ENCODE measurements at places on chromosomes 13 and 19.

DNA sequence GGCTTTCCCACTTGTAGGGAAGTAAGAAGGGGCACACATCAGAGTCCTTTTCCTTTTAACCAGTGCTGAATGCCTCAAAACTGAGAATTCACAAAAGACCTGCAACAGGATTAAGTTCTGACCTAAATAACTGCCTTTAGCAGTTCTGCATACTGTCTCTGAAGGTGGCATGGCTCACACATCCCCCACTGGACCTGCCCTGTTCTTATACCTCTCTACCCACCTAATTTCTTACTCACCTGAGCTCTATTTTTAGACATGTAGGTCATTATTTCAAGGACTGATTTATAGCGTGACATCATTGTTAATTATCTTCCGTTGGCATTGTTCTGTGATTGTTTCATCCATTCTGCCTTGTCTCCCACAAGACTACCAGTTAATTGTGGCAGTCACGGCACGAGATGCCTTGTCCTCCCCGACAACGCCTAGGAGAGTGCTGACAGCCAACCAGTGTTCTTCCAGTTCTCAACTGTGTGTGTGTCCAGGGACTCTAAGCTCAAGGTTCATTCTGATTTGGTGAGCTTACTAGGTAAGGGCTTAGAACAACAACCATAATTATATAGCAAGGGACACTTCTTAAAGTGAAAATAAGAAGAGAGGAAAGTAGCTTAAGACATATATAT is 27.1 kb upstream of the UBL3 start:
- no peak for DNase-seq

GRCh38 chr13:37934339-37935191 is 65.0 kb upstream of the TRPC4 start:
- DNase-seq = no peak

GRCh38 chr13:19089315-19089714 is 92.3 kb downstream of the TUBA3C start:
- DNase-seq = peak; percentile 6

DNA sequence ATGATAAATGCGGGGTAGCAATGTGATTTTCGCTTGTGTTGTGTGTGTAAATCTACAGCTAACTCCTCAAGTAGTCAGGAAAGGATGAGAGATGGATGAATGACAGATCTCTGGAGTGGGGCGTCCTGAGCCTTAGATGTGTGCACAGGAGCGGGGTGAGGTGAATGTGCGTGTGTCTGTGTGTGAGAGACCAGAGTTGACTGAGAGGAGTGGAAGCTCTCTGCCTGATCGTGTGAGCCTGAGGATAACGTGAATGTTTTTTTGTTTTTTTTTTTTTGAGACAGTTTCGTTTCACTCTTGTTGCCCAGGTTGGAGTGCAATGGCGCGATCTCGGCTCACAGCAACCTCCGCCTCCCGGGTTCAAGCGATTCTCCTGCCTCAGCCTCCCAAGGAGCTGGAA is 805 bp downstream of the ZNF461 start:
- DNase-seq = no peak

GRCh38 chr13:113748101-113748861 is 10.7 kb upstream of the TMEM255B start:
- no peak for DNase-seq

GRCh38 chr19:56245121-56245740 is 27.3 kb upstream of the EDDM13 start:
- DNase-seq = no peak

- peak; percentile 98 for DNase-seq
Observed at GRCh38 chr19:1040476-1041271, 767 bp downstream of the ABCA7 start.

- no peak for DNase-seq
Observed at GRCh38 chr13:50449465-50449864, 394.0 kb downstream of the DLEU7 start.

- no peak for DNase-seq
Observed at GRCh38 chr19:6914321-6914720, 26.9 kb downstream of the ADGRE1 start.

GRCh38 chr13:91408971-91409370 is 10.6 kb downstream of the GPC5 start:
- DNase-seq = no peak

- no peak for DNase-seq
Observed at GRCh38 chr13:95099541-95099940, 201.7 kb downstream of the ABCC4 start.

DNA sequence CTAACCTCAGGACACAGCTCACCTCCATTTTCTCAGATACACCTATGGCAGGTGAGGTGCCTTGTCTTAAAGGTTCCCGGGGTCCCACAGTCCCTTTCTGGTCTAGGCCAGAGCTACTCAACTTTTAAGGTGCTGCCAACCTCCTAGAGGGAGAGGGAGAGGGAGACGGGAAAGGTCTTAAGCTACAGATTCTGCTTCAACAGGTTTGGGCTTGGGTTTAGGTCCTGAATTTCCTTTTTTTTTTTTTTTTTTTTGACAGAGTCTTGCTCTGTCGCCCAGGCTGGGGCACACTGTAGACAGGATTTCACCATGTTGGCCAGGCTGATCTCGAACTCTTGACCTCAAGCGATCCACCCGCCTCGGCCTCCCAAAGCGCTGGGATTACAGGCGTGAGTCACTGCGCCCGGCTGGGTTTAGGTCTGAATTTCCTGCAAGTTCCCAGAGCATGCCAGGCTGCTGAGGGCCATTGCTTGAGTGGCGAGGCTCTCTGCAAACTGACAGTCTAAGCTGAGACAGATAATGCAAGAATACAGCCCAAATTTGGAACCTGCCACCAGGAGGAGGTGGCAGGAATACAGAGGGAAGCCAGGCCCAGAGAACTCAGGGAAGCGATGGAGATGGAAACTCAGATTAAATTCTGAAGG is 7.8 kb upstream of the SYCN start:
- no peak for DNase-seq

DNA sequence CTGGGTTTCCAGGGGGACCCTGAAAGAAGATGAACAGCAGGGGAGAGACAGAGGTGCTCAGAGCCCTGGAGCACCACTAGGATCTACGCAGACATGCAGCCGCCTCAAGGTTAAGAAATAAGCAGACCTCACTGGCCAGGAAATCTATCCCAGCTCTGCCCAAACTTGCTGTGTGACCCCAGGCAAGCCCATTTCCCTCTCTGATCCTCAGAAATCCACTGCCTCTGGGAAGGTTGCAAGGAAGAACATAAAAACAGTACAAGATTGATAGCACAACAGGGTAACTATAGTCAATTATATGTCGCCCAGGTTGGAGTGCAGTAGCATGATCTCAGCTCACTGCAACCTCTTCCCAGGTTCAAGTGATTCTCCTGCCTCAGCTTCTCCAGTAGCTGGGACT is 20.8 kb downstream of the COL5A3 start:
- no peak for DNase-seq

- DNase-seq = no peak
Observed at GRCh38 chr13:21616880-21617279, 12.9 kb upstream of the MICU2 start.

DNA sequence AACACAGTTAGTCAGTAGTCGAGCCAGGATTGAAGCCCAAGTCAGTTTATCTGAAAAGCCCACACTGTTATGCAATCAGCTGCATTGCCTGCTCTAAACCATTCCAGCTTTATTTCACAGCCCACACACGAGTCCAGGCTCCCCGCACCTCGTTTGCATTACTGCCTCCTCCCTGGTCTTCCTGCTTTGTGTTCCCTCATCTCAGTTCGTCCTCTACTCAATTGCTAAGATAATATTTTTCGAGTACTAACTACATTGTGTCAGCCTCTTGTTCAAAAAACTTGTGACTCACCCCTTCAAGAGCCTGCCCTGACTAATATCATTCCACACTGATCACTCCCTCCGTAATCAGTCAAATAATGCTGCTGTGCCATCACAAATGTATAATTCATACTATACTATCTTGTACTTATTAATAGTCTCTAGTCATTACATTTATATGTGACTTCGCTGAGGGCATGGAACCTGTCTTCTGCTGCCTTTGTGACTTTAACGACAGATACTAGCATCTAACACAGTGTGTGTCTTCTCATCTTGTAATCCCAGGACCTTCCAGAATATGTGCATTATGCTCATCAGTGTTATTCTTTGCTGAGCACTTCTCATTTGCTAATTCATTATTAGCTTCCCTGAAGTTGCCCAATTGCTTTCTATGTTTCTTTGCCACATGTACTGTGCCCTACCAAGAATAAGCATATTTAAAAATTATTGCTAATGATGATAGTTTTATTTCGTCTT is 26.2 kb upstream of the WDFY2 start:
- no peak for DNase-seq

DNA sequence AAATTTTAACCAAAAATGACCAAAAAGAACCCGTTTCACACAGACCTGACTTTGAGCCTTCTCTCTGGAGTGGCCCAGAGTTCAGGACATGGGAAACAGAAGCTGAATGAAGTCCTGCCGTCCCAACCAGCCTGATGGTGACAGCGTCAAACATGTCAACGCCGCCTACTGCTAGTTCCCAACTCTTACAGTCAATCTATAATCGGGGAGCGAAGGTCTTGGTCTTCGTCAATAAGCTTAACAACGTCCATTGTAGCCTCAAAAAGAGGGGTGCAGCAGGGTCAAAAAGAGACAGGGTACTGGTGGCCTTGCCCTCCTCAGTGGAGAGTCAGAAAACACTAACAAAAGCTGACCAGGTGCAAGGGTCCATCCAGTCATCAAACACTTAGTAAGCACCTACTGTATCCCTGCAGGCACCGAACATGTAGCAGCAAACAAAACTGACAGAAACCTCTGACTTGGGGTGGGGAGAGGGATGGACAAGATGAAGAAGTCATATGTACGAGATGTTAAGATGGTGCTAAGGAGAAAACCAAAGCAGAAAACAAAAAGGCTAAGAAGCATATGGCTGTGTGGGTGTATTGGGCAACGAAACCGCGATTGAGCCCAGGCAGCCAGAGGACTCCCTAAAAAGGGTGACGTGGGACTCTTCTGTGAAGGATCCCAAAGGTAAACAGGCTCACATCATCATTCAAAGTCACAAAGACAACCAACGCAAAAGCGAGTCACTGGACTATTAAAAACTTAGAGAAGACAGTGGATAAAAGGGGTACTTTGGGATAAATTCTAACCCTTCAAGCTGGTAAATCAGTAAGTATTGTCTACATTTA is 12.0 kb downstream of the MLLT1 start:
- DNase-seq = no peak

- no peak for DNase-seq
Observed at GRCh38 chr13:44425041-44425814, 51.6 kb downstream of the SERP2 start.

- DNase-seq = no peak
Observed at GRCh38 chr13:111911754-111912452, 155.0 kb upstream of the SOX1 start.

DNA sequence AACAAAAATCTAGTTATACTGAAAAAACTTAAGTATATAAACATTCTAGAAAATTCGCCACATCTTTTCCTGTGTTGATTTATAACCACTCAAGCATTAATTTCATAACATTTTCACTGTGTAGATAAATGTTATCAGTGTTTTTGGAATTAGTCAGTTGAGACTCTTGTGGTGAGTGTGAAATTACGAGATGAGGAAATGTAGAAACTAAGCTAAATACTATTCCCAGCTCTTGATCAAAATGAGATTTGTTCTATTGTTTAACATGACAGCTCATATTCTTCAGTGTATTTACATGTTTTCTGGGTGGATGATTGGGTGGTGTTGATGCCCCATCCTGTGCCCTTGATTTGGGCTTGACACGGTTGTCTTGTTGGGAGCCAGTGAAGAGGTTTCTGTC is 406.8 kb downstream of the DACH1 start:
- DNase-seq = peak; percentile 6

DNA sequence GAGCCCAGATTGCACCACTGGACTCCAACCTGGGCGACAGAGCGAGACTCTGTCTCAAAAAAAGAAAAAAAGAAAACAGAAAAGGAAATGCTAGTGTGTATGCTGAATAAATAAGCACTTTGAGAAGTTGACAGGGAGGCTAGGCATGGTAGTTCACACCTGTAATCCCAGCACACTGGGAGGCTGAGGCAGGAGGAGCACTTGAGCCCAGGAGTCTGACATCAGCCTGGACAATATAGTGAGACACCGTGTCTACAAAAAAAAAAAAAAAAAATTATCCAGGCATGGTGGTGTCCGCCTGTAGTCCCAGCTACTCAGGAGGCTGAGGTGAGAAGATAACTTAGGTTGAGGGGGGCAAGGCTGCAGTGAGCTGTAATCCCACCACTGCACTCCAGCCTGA is 19.1 kb upstream of the LDLR start:
- DNase-seq = no peak

DNA sequence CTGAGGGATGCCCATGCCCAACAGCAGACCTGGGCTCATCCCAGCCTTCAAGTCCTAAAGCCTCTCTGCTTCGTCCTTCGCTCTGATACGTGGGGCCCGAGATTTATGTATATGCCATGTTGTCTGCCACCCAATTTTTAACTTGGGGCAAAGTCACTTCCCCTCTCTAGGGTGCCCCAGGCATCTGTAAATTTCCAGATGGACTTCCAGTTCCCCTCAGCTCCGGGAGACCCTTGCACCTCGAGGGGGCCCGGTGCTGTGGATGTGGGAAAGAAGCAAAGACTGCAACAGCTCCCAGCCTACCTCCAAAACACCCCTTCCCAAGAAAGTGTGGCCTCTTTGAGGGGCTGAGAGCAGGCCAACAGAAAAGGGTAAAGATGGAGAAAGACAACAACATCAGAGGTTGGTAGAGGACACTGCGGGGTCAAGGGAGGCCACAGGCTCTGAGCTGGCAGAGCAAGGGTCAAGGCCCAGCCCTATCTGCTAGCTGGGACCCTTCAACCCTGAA is 97.4 kb downstream of the STK24 start:
- DNase-seq = no peak

GRCh38 chr19:47497050-47497766 is 13.2 kb upstream of the KPTN start:
- DNase-seq = no peak

DNA sequence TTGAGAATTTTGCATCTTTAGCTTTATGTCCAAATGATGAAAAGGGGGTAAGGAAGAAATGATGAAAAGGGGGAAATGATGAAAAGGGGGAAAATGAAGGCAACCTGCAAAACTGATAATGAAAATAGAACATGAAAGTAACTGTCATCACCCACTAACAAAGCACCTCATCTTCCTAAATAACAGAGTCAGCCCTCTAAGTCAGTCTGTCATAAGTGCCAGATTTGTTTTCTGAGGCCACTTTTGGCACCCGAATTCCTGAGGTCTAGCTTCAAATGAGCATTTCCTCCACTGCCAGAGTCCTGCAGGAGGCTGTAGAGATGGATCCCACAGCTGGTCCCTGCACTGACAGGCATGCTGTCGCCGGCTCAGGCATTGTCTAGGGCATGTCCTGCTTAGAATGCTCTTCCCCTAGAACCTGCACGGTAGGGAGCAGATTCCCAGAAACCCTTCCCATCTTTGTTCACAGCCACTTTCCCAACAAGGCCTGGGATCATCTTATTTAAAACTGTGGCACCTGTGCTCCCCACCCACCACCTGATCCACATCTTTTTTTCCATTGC is 25.3 kb downstream of the RAP2A start:
- peak; percentile 54 for DNase-seq
